ENCODE measurements at places on chromosomes 12 and 14. TPM values are rescaled to one million over a fixed set of nuclear protein-coding genes. Genes with fewer than 3 reads are reported as not detected.

GRCh38 chr14:60977847-60978246, 3.0 kb downstream of the TRMT5 start:
- no peak for DNase-seq

DNA sequence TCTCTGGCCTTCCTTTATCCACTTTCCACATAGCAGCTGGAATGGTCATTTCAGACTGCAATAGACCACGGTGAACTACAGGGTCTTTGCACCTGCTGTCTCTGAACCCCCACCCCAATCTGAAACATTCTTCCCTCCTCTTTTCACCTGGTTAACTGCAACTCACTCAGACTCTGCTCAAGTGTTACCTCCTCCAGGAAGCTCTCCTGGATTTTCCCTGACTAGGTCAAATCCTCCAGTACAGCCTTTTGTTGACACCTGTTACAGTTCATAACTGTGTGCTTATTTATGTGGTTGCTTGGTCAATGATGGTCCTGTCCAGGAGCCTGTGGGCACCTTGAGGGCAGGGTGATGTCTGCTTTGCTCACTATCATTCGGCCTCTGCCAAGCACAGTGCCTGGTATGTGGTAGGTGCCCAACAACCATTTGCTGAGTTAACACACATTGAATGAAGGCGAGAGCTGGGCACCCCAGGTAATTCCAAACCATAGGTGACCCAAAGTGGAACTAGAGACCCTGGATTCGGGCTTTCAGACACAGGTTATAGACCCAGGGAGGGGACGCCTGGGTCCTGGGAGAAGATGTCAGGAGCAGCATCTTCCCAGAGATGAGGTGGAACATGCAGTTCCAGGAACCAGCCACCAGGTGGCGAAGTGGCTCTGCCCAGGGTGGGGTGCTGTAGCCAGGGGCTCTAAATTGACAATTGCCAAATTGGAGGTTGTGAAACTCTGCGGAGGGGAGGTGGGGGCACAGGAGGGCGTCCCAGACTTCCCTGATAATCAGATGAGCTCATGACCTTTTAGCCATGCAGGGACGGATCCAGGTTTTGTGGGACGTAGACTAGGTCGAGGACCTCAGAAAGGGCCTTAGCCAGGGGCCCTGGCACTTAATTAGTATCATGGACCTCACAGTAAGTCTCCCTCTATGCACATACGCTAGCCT, 28.1 kb downstream of the TRPV4 start:
- peak; percentile 43 for DNase-seq

The PRPF40B gene
- 10.4 TPM for total RNA-seq

The PRH2 gene
- not detected for total RNA-seq

The EIF2S3B gene
- 0.33 TPM for total RNA-seq
